ENCODE measurements at places on chromosomes 3 and 15.
A peak's percentile ranks its signal among the peaks of the same experiment; 100 is the strongest.

DNA sequence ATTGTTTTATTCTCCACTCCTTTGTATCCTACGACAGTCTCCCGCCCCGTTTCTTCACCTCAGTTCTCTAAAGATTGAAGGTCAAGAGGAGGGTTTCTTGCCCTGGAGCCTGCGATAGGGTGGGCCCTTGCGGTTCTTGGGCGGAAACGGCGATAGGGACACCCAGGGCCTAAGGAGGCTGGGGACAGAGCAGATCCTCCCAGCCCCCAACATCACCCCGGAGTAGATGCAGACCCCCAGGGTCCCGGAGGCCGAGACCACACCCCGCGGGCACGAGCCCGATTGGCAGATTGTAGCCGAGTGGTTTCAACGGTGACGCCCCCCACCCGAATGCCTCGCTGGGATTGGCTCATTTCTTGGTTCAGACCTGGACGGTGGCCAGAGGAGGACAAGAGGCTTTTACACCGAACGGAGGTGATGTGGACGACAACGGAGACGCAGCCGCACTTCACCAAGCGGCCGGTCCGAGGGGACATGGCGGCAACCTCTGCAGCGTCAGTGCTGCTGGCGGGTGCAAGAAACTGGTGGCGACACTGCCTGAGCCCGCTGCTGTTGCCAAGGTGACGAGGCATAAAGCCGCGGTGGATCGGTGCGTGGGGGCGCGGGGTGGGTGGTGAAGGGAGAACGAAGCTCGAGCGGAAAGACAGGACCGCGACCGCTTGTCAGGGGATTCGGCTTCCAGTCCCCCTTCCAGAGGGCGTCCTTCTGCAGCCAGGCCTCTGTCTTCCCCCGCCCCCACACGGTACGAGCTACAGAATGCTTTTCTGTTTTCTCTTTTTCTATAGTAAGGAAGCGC, 19.0 kb upstream of the MCF2L2 start:
- DNase-seq: peak; percentile 95

DNA sequence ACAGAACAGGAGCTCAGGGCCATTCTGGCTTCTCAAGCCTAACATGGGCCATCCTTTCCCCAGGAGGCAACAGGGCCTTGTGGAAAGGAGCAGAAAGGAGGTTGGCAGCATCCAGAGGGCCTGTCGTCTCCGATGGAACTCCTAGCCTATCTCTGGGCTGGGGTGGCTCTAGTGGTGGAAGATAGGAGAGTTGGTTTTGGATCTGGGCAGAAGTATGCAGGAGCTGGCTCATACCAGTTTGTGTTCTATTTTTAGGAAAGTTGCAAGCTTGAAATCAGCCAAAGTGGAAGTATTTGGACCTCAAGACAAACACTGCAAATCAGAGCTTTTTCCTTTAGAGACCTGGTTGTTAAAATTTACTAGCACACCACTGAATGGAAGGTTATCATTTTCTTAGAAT, 35.4 kb upstream of the XCR1 start:
- no peak for DNase-seq

- no peak for DNase-seq
Observed at GRCh38 chr15:32041294-32041693, 11.0 kb downstream of the CHRNA7 start.

DNA sequence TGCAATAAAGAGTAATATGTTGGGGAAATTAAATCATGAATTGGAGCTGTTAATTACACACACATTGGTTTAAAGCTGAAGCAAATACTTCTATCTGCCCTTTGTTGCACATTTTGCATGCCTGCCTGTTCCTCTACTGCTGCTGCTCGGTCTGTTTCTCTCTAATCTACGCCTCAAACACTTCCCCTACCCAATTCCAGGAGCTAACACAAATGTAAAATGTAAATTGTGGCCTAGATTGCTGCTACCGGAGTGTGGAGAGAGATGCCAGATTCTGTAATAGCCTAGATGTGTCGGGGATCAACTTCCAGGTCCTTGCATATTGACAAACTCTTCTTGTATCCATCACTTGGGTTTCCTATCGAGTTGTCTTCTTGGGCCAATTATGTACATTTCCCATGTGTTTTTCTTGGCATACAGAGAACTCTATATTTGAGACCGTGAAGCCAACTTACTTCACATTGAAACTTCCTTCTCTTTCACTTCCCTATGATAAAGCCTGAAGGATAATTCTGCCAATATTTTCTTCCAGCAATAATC, 450.4 kb upstream of the NR2F2 start:
- DNase-seq: peak; percentile 74
